Germinal center (tissue), 1 donor: ENCODE measurements at places on chromosomes 12 and 14.

- DNase-seq, result no peak
These were observed 36.8 kb downstream of the DAAM1 start for GRCh38 chr14:59225281-59225680.

- no peak for DNase-seq
These were observed 18.6 kb downstream of the PELI2 start for GRCh38 chr14:56136571-56137452.

DNA sequence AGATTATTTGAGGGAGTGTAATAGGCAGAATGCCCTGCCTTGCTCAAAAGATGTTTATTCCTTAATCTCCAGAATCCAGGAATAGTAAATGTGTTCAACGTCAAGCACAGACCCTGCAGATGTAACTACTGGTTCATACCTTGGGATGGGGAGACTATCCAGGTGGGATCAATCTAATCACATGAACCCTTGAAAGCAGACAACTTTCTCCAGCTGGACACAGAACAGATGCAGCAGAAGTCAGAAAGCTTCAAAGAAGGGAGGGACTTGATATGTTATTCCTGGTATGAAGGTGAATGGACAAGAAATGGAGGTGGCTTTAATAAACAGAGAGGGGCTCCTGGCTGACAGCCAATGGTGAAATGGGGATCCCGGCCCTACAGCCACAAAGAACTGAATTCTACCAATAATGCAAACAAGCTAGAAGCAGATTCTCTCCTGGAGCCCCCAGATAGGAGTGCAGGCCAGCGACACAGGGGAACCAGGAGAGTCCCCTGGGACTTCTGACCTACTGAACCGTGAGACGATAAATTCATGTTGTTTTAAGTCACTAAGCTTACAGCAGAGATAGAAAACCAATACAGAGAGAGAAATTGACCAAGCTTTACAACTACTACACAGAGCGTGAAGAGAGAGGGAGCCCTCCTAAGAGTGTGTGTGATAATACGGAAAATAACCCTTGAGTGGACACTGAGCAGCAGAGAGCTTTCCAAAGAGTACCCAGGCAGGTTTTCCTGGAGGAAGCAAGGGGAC, 133.5 kb upstream of the TMEM132C start:
- no peak for DNase-seq

GRCh38 chr12:27303139-27304111, 29.2 kb upstream of the BMAL2 start:
- no peak for DNase-seq

DNA sequence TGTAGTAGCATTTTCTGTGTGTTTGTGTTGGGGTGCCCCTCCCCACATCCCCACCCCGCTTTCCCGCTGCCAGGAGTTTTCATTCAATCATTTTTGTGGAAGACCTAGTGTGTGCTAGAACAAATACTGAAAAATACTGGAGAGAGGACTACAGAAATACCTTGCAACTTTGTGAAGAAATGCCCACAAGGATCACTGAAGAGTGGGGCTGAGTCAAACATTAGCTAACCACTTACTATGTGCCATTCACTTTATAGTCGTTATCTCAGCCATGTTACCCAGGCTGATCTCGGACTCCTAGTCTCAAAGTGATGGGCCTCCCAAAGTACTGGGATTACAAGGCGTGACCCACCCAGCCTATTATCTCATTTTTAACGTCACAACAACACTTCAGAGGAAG, 559 bp upstream of the LMBR1L start:
- no peak for DNase-seq

GRCh38 chr14:100748944-100749343, 22.3 kb downstream of the DLK1 start:
- DNase-seq, result no peak

DNA sequence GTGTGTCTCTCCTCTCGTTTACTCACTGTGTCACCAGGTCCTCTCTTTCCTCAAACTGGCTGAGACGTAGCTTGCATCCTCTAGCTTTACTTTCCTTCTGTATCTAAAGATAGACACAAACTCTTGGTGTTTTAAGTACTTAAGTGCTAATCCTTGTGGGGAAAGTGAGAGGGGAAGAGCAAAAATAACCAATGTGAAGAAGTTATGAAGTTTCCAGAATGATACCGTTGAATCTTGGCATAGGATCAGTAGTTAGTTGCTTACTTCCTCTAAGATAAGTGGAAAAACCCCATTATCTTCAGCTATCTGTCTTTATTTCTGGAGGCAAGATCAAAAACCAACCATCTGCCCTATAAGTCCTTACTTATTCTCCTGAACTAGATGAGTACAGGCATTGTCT, 10.6 kb downstream of the FAR2 start:
- DNase-seq, result no peak

GRCh38 chr14:80047761-80048160, 163.5 kb downstream of the DIO2 start:
- no peak for DNase-seq

DNA sequence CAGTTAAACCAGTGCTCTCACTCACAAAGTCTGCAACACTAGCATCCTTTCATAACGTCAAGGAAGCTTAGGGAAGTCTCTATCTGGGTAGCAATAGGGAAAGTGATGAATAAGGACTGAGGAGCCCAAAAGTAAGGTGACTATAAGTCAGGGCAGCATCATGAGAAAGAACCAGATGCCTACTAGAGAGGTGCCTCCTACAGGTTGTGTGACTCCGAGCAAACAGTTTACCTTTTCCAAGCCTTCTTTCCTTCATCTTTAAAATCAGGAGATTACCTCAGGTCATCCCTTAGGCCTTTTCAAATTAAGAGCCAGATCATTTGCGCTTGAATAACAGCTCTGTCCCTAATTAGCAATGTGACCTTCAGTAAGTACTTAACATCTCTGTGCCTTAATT, 40.2 kb downstream of the RTN1 start:
- no peak for DNase-seq

DNA sequence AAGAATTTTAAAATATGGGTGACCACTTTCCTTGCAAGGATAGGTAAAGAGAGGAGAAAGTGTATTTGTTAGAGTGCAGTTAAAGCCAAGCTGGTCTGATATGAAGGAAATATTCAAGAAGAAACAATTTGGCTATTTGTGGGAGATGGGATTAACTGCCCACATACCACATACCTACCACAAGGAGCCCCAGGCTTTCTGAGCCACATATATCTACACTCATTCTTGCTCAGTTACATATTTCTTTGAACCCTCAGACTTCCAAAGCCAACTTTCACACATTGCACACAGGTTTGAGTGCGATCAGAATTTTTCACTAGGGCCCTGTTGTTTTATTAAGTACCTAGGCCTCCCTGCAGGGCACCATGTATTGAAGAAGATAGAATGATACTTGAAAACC, 330.2 kb downstream of the ZFP36L1 start:
- no peak for DNase-seq

- DNase-seq, result no peak
These were observed 13.7 kb downstream of the PPP1R13B start for GRCh38 chr14:103833711-103834110.

GRCh38 chr12:109047081-109047805, 5.1 kb upstream of the USP30 start:
- no peak for DNase-seq

DNA sequence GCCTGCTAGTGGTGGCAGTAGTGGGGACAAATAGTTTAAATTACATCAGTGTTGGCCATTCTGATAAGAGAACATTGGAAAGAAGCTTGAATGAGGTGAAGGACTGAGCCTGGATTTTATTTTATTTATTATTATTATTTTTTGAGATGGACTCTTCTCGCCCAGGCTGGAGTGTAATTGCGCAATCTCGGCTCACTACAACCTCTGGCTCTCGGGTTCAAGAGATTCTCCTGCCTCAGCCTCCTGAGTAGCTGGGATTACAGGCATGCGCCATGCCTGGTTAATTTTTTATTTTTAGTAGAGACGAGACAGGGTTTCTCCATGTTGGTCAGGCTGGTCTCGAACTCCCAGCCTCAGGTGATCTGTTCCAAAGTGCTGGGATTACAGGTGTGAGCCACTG, 739.4 kb downstream of the AACS start:
- DNase-seq, result no peak
